ENCODE measurements at places on chromosomes 1 and 21.

GRCh38 chr1:114330451-114330983 is 176.8 kb upstream of the SYT6 start:
- DNase-seq, result no peak

DNA sequence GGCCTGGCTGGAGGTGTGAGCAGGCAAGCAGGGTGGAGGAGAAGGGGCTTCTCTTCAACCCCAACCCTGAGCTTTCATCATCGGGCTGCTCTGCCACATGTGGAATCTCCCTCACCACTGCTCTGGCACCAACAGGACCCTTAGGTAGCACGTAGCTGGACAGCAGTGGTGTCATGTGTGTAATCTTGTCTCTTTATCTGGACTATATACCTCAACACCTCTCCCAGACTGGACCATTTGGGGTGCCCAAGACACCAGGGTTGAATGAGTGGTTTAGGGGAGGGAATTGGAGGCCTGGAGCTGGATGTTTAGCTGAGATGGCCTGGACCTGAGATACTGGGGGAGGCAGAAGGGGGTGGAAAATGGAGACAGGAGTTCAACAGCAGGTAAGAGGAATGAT is 63.0 kb downstream of the UBE2T start:
- no peak for DNase-seq

DNA sequence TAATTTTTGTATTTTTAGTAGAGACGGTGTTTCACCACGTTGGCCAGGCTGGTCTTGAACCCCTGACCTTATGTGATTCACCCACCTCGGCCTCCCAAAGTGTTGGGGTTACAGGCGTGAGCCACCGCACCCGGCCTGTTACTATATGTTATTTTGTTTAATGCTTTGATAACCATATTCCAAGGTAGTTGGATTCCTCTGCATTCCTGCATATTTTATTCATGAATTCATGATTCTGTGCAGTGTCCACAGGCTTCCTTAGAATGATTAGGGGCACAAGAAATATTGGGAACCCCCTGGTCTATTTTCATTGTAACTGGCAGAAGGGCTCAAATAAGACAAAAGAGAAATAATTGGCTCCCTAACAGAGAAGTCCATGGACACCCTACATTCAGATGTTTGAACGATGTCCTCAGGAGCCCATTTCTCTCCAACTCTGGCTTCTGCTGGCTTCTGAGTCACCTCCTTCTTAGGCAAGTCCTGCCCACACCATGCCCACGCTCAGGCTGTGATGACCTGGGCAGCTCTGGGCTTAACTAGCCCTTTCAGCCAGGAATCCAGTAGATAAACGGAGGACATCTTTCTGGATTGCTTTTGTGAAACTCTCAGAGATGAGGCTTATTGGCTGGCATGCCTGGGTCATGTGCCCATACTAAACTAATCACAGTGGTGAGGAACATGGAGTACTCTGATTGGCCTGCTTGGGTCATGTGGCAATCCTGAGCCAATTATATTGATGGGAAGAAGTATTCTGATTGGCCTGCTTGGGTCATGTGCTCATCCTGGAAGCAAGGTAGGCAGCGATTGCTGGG is 32.6 kb downstream of the TNFRSF8 start:
- DNase-seq, result peak; percentile 61

DNA sequence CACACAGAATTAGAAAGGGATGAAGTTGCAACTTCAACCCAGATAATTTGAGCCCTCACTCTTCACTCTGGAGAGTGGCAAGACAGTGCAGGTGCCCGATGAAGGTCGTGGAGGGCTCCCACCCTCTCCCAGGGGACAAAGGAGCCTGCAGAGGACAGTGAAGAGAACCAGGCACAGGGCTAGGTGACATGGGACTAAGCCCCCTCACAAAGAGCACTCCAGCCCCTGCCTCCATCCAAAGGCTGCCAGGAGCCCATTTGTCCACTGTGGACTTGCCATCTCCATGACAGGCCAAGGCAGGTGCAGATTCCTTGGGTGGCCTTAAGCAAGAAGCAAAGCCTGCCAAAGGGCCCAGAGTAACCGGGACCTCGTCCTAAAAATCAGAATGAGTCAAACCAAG is 15.1 kb downstream of the ERRFI1 start:
- DNase-seq, result no peak

DNA sequence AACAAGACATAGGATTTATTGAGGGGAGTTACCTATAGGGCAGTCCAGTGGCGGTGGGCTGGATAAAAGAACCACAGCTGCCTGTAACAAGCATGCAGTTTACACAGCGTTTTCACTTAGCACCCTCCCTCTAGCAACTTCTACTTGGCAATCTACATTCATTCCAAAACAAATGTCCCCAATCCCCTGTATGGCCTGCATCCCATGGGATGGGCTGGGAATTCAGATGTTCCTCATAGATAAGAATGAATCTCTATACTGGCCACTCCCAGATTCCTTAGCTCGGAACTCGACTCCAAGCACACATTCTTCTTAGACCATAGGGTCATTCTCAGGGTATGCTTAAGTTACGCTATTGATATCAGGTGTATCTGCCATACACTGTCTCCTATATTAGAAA is 33.3 kb downstream of the PCP4 start:
- no peak for DNase-seq

- no peak for DNase-seq
Observed at GRCh38 chr1:92488416-92488815, 1.7 kb upstream of the GFI1 start.

Data from NCI-H2171 treated with DMSO at 0.1 percent for 48 hours (cell line).